ENCODE measurements at places on chromosomes 12 and 14.
A peak's percentile ranks its signal among the peaks of the same experiment; 100 is the strongest.

GRCh38 chr12:77681726-77682125, 149.0 kb upstream of the NAV3 start:
- DNase-seq: no peak

- no peak for DNase-seq
Measured at GRCh38 chr12:120922279-120922678, 18.1 kb upstream of the SPPL3 start.

GRCh38 chr12:92871116-92871515, 58.0 kb downstream of the EEA1 start:
- no peak for DNase-seq

GRCh38 chr12:108630481-108631207, 3.0 kb downstream of the SELPLG start:
- DNase-seq: no peak

DNA sequence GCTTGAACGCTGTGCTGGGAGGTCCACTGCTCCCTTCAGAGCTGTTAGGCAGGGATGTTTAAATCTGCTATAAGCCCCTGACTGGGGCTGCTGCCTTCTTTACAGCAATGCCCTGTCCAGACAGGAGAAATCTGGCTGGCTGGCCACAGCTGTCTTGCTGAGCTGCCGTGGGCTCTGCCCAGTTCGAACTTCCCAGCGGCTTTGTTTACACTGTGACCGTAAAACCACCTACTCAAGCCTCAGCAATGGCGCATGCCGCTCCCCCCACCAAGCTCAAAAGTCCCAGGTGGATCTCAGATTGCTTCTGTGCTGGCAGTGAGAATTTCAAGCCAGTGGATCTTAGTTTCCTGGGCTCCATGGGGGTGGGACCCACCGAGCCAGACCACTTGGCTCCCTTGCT, 35.8 kb downstream of the CKAP4 start:
- DNase-seq: no peak

GRCh38 chr12:97209997-97210396, 252.6 kb upstream of the RMST start:
- DNase-seq: no peak

GRCh38 chr14:104216457-104216856, 78.1 kb downstream of the KIF26A start:
- DNase-seq: no peak

DNA sequence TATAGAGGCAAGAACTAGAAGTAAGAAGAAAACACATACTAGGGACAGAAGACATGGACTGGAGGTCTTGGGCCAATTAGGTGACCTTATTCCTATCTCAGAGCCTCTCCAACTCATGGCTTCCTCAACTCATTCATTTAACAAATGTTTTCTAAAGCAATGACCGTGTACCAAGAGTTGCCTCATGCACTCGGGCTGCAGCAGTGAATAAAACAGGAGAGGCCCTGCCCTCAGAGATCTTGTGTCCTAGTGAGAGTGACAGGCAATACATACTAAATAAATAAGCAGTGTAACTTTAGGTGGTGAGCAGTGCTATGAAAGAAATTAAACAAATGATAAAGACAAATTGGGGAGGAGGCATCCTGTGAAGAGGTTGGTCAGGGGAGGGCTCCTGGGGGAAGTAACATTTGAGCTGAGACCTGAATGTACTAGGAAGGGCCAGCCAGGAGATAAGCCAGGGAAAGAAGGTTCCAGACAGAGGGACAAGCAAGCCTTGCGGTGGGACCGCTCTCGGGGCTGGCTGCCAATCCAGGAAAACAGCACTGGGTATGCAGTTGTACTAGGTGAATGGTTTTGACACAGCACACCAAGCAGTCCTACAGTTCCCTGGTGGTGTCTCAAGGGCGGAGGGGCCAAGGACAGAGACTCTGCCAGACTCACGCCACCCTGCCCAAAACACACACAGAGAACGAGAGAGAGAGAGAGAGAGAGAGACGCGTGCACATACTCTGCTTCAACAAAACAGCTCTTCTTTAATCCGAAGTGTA, 1.3 kb downstream of the NINJ2 start:
- DNase-seq: no peak

- DNase-seq: no peak
Measured at GRCh38 chr12:3005736-3006135, 46.5 kb downstream of the TEAD4 start.

DNA sequence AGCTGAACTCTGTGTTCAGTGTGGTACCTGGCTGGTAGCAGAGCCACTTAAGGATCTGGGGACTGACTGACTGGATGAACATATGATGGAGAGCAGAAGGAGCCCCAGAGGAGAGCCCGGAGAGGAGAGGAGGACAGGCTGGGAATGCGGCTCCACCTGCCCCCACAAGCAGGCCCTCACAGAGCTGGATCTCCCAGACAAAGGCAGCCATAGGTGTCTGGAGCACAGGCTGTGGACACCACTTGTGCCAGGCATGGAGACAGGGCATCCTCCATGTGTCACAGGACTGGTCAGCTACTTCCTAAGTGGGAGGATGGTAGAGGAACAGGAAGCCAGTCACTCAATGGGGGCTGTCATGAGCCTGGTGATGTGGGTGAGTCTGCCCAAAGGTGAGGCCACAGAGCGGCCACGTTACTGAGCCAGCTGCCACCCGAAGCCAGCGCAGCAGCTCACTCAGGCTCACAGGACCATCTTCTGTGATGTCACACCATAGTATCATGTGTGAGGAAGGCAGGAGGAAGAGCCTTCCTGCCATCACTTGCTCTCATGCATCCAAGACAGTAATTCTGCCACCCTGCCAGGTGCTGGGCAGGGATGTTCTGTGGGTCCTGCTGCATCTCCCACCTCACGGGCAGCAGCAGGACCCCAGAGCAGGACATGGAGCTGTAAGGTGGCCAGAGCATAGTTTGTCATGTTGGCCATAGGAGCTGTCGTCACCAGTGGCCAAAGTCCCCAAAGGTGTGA, 72.1 kb downstream of the PRIMA1 start:
- DNase-seq: peak; percentile 81

GRCh38 chr12:2273288-2273687, 220.5 kb downstream of the CACNA1C start:
- DNase-seq: no peak

DNA sequence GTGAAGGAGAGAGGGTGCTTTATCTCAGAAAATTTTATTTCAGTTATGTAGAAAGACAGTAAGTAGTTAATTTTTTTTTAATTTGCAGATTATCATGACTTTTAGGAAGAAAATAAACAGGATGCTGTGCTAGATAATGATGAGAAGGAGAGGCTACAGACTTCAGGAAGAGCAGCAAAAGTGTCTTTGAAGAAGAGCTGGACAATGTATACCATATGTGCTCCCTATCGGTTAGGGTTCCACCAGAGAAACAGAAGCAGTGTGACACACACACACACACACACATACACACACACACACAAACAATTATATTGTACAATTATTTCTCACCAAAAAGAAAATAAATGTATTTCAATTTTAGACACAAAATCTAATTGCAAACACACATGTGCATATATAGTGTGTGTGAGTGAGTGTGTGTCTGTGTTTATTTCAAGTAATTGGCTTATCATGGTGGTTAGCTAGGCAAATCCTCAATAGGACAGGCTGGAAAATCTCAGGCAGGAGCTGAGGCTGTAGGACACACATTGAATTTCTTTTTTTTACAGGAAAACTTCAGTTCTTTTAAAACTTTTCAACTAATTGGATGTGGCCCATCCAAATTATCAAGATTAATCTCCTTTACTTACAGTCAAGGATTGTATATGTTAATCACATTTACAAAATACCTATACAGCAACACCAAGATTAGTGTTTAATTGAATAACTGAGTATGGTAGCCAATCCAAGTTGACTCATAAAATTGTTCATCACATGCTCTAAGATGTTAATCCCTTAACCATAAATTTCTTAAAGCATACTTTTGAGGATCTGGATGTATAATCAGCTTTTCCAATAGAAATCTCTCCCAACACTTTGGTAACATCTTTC, 235.8 kb upstream of the DCN start:
- DNase-seq: no peak

DNA sequence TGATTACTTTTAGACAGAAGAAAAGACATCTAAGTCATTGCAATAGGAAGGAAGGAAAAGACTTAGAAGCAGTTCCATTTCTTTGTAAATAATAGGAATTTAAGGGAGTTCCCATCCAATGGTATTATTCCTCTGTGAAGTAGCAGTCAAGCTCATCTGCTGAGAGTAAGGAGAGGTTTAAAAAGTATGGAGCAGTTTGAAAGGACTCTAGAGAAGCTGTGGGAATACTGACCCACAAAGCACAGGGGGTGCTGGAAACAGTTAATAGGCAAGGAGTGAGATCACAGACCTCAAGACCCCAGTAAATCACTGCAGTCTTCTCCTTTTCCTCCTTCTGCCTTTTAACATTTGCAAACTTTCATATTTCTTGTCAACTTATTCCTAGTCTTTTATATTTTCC, 428.5 kb downstream of the ADAMTS20 start:
- no peak for DNase-seq

DNA sequence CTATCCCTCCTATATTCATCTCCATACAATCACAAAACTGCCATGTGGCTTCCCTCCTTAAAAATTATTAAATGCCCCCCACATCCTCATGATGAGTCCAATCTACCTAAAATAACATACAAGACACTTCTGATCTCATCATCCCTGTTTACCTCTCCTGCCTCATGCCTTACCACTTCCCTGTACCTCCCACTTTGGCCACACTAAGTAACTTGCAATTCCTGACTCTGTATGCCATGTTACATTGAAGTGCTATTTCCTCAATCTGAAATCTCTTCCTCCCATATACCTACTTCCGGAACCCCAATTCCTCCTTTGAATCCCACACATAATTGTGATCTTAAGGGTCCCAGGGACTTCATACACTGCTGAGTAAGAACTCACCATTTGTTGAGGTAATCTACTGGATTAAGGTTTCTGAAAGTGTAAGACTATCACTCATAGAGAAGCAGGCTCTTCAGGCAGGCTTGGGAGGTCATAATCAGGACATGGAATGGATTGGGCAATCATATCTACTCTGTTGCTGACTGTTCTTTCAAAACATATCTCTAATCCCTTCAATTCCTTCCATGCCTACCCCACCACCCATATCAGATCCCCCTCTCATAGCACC, 117.6 kb upstream of the PLEKHG7 start:
- DNase-seq: no peak

- no peak for DNase-seq
Measured at GRCh38 chr12:20438299-20438779, 70.0 kb downstream of the PDE3A start.

Measured in vagina (tissue), 2 donors.